ENCODE measurements at places on chromosomes 5 and 9.

- no peak for DNase-seq
Measured at GRCh38 chr5:112534611-112535255, 115.7 kb upstream of the EPB41L4A start.

GRCh38 chr5:73179730-73180129 is 6.7 kb downstream of the TMEM174 start:
- no peak for DNase-seq

DNA sequence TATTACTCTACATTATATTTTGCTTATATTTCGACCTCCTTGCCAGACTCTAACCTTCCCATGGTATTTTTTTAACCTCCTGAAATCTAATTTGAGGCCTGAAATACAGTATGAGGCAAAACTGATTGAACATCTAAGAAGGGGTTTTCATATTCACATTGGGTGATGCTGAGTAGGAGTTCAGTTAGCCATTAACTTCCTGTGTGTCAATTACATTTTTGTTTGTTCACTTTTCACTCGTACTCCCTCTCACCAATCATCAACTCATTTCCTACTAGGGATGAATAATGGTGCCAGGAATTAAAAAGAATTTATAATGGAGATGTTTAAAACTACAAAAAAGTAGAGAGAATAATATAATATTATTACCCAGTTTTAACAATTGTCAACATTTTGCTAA is 27.6 kb upstream of the GLRA1 start:
- no peak for DNase-seq

- no peak for DNase-seq
Measured at GRCh38 chr5:3993856-3994473, 398.3 kb downstream of the IRX1 start.

- DNase-seq, result no peak
Measured at GRCh38 chr5:147169399-147169798, 65.4 kb upstream of the STK32A start.

- no peak for DNase-seq
Measured at GRCh38 chr9:132946211-132946610, 1.8 kb upstream of the TSC1 start.

DNA sequence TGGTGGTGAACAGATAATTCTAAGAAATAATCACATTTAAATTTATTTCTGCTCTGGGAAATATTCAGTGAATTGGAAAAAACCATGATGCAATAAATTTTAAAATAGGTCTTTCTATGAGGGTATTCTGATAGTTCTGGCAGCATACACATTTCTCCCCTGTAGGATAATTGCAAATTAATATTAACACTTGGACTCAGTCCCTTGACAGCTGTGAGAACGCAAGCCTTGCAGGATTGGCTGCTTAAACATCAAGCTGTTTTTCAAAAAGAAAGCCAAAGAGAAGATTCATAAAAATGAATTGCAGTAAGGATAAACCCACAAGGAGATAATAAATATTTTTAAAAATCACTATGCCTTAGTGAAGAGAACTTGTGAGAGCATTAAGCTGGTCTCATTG is 180.0 kb downstream of the MTRR start:
- DNase-seq, result no peak

DNA sequence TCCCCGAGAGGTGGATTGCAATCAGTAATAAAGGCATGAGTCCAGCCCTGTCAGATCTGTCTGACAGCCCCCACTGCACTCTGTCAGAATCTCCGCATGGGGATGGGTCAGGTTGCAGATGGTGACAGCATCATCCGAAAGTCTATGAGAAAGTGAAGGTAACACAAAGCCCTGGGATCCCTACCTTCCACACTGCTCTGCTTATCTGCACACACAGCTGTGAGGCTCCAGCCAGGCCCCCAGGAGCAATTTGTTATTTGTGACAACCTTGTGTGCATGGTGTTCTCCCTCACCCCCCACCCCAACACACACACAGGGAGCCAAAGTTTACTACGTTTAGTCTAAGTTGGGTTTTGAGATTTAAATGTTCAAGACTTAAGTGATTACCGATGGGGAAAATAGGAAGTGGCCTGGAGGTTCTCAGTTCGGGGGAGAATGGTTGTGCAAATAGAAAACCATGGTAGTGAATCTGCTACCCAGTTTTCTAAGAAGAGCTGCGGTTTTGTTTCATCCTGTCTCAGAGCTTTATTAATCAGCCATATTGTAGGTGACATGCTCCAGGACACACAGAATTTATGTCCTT is 92.7 kb downstream of the SV2C start:
- DNase-seq, result no peak

DNA sequence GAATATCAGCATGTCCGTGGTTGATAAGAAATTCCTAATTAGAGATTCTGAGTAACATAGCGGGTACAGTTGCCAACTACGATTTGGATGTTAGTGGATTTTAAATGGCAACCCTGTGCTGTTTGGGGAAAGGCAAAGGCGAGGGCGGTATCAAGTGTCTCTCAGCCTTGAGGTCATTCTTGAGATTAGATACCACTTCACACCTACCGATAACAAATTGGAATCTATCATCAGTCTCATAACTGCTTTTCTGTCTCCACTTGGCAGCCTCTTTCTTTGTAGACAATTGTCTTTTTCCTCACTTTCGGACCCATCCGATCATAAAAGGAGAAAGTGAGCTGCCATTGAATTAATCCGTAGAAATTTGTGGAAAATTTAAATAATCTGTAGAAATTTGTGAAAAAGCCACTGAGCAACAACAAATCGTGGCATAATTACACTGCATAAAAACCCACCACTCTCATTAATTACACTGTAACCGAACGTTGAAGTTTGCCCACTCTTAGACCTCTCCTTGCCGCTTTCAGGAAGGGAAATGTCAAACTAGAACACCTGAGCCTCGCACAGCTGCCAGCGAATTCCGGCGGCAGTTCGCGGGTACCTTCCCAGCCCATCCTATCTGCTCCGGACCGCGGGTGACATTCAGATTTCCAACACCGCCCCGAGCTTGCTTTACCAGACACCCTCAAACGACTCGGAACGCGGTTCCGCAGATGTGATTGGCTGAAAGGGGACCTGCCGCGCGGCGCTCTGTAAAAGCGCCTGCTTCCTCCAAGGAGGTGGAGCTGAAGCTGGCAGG is 849 bp upstream of the RGMB start:
- DNase-seq, result peak; percentile 33

GRCh38 chr9:80557256-80557655 is 985.5 kb downstream of the TLE4 start:
- no peak for DNase-seq

Data from NCI-H1048 (cell line).